Endodermal cell (in vitro differentiated cells): ENCODE measurements at places on chromosomes 5 and 9. TPM values are rescaled to one million over a fixed set of nuclear protein-coding genes. Genes with fewer than 3 reads are reported as not detected.

Gene CTNND2
- total RNA-seq, result 6.5 to 10.3 TPM (median 8.1 TPM) in 3 replicates

Gene LCN15
- 1.2 to 1.3 TPM (median 1.2 TPM) in 3 replicates for total RNA-seq

DNA sequence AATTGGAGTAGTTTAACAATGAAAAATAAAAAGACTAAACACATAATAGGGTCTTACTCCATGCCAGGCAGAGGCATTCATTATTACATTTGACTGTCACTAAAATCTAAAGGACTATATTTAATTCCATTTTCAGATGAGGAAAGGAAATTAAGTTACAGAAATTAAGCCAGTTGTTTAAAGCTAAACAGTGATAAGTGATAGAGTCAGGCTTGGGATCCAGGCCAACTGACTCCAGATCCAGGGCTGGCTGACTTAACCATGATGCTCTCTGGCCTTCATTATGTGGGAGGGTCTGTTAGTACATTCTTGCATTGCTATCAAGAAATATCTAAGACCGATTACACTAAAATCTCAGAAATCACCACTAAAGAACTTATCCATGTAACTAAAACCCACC, 107.2 kb downstream of the ARHGEF28 start:
- DNase-seq, result no peak

- DNase-seq, result no peak
Measured at GRCh38 chr9:105415662-105415980, 32.2 kb upstream of the FSD1L start.

- no peak for DNase-seq
Measured at GRCh38 chr5:153749960-153750359, 259.5 kb downstream of the GRIA1 start.

DNA sequence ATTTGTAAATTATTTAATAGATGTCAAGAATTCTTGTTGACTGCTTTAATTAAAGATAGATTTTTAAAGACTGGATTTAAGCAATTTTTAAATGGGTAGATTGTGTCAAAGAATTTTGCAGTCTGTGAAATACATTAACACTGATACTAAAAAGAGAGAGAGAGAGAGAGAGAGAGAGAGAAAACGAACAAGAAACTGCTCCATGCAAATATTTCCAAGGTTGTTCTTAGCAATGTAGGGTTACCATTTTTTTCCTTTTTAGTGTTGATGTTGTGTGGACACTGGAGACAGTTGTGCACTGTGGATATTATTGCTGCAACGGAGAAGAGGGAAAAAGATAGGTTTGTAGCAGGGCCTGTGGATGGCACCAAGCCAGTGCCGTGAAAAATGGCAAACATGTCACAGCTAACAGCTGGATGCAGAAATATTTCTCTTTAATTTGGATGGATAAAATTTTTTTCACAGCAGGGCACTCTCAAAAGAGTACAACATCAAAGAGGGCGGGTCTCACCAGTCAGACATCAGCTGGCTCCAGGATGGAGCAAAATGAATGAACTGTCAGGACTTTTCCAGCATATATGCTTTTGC, 58.2 kb downstream of the PRDM6 start:
- DNase-seq, result no peak

- no peak for DNase-seq
Measured at GRCh38 chr9:114317665-114318357, 5.1 kb upstream of the ORM1 start.

Gene SPATA6L
- 1.9 and 2.0 TPM in 2 replicates for total RNA-seq

DNA sequence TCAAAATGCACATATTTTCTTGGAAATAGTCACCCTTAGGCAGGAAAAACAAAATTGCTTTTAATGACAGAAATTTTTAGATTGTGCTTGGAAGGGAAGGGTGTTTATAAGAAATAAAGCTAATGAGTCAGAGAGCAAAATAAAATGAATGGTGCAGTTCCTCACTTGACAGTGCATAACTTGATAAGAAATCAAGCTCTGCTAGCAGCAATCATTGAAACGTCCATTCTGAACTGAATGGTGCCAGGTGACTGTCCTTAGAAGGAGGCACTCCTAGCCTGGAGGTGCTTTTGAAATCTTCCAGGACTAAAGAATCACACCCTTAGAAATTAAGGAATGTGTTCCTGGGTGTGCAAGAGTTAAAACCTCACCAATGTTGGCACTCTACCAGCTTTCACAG, 202.5 kb downstream of the EFNA5 start:
- DNase-seq, result no peak

Gene FAXDC2
- 5.2 and 6.2 TPM in 2 replicates for total RNA-seq

DNA sequence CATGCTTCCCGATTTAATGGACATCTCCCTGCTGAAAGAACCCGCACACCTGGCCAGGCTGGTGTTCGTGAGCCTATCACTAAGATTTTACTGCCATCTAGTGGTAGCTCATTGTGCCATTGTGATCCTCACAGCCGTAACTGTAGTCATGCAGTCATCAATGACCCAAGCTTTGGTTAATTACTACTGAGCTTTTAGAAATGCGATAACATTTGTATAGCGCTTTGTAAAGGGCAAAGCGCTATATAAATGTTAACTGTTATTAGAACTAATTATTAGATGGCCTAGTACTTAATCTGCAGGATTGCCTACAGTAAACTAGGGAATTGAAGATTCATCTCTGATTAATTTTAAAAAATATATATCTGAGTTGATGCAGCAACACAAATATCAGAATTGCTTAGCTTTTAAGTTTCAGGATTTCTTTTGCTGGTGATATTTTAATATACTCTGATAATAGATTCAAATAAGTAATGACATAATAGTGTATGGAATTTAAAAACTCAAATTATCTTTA, 90.2 kb downstream of the HACD4 start:
- DNase-seq, result peak; percentile 84

Gene TNFSF15
- total RNA-seq, result not detected in 3 replicates

DNA sequence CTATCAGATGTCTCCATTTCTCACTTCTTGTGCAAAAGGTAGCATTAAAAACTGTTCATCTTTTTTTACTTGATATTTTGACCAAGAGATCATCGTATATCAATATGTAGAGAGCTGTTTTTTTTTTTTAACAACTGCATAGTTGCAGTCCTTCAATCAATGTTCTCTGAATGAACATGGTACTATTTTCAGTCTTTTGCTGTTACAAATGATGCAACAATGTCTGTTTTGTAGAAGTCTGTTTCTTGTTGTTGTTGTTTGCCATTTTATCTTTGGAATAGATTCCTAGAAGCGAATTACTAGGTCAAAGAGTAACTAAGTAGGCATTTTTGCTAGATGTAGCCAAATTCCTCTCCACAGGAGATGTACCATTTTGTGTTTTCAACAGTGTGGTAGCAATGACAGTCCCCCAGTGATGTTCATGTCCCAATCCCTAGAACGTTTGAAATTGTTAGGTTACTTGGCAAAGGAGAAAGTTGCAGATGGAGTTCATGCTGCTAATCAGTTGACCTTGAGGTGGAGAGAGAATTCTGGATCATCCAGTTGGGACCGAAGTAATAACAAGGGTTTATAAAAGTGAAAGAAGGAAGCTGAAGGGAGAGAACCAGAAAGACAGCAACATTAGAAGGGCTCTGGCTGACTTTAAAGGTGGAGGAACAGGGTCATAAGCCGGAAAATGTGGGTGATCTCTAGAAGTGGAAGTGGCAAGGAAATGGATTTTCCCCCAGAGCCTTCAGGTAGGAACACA, 6.3 kb downstream of the MTREX start:
- DNase-seq, result no peak

- no peak for DNase-seq
Measured at GRCh38 chr5:62572918-62573514, 5.6 kb upstream of the LRRC70 start.

Gene OR1Q1
- not detected in 3 replicates for total RNA-seq

DNA sequence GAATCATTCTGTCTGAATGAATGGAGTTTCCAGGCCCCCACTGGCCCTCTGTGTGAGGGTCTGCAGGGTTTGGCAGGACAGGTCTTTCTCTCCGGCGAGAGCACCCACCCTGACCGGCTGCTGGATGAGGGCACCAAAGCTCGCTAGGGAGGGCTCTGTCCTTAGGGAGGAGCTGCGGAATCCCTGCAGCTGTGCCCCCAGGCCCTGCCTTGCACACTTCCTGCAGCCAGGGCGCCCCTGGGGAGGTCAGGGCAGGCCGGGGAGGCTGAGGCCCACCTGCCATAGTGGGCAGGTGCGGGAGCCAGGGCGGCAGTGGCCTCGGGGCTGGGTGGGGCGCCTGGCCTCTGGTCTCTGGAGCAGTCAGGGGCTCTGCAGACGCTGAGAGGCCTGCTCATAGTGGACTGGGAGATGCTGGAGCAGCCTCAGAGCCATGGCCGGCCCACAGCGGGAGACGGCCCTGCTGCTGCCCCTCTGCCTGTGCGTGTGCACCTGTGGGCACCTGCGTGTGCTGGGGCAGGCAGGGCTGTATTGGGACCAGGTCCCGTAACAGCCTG, 36.1 kb downstream of the EXOC3 start:
- no peak for DNase-seq

GRCh38 chr5:138575194-138576015, at the start of gene HSPA9:
HSPA9 (minus strand) TSS chr5:138575401; CDS start chr5:138575318, 83 bp downstream.
- DNase-seq, result peak; percentile 98

- no peak for DNase-seq
Measured at GRCh38 chr5:133828722-133829121, 139.7 kb downstream of the C5orf15 start.

DNA sequence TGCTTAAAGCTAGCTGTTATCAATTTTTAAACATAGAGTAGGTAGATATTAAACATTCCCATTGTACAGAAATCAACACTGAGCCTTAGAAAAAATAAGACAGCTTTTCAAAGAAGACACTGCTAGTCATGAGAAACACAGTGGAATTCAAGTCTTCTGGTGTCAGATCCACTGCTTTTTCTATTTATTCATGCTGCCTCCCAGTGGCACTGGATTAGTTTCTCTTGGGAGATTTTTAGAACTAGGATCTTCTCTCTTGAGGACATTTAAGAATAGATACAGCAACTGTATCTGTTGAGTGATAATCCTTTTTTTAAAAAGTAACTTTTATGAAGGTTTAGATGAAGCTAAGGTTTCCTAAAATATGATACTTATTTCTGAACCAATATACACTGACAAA, 1635.4 kb upstream of the C9orf72 start:
- no peak for DNase-seq

- DNase-seq, result no peak
Measured at GRCh38 chr5:66255714-66256113, 111.6 kb downstream of the SREK1 start.

Gene CER1
- 2,562 and 3,326 TPM in 2 replicates for total RNA-seq

GRCh38 chr5:131988601-131989000, 22.9 kb downstream of the ACSL6 start:
- DNase-seq, result no peak

- DNase-seq, result no peak
Measured at GRCh38 chr5:168537176-168537575, 8.1 kb downstream of the FBLL1 start.

DNA sequence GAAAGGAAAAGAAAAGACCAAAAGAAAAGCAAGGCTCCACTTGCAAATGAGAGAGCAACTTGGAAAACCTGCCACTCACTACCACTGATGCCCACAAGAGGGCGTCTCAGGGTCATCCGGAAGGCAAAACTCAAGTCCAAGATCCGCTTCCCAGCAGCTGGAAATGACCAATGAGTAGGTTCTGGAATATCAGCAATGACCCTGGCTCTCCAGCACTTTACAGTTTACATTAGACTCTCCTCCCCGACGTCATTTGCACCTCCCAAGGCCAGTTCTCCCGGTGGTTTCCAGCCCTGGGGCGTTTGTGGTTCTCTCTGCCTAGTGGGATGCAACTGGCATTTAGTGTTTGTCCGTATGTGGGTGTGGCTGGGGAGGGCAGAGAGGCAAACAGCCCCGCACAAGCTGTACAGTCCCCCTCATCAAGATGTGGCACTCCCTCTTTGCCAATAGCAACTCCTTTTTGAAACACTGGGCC, 193.8 kb upstream of the ZNF618 start:
- DNase-seq, result peak; percentile 95

Gene PCDHB9
- total RNA-seq, result 3.8 and 5.1 TPM in 2 replicates

DNA sequence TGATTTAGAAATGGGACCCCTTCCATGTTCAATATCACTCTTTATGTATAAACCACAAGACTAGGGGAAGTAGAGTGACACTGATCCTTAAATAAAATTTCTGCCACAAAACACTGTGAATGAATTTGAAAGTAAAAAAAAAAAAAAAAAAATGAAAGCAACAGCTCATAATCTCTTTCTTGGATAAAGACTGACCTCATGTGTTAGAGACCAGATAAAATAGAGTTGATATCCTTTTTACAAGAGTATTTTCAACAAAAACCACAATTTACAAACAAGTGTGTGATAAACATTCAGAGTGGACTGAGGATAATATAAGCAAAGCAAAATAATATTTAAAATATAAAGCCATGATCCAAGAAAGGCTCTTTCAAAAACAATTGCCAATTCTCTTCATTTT, 180.2 kb downstream of the FBXL17 start:
- DNase-seq, result no peak

Gene ARHGEF28
- total RNA-seq, result 0.28 to 1.2 TPM (median 1.1 TPM) in 3 replicates

- DNase-seq, result no peak
Measured at GRCh38 chr5:40678026-40678425, 1.7 kb upstream of the PTGER4 start.

Gene TGFBI
- total RNA-seq, result 4.3 to 8.4 TPM (median 4.9 TPM) in 3 replicates

DNA sequence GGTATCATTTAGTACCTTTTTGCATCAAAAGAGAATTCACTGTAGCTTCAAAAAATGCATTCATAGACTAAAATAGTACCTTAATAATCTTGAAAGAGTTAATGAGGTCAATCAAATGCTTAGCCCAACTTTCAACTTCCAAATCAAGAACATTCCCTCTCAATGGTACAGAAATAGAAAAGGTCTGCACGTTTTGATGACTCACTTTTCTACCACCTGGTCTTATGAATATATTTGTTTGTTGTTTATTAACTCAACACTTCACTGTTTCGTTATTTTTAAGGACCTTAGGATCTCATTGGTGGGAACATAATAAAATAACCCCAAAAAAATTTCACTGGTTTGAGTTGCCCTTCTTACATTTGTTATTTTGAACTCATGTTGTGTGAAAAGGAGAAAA, 229.5 kb downstream of the MEF2C start:
- DNase-seq, result no peak

- peak; percentile 75 for DNase-seq
Measured at GRCh38 chr9:124018730-124019697, 7.4 kb downstream of the LHX2 start.

Gene RNF183
- 0.48 TPM in 1 of 2 replicates, not detected in the other for total RNA-seq

Gene SPINK13
- not detected in 2 replicates for total RNA-seq

DNA sequence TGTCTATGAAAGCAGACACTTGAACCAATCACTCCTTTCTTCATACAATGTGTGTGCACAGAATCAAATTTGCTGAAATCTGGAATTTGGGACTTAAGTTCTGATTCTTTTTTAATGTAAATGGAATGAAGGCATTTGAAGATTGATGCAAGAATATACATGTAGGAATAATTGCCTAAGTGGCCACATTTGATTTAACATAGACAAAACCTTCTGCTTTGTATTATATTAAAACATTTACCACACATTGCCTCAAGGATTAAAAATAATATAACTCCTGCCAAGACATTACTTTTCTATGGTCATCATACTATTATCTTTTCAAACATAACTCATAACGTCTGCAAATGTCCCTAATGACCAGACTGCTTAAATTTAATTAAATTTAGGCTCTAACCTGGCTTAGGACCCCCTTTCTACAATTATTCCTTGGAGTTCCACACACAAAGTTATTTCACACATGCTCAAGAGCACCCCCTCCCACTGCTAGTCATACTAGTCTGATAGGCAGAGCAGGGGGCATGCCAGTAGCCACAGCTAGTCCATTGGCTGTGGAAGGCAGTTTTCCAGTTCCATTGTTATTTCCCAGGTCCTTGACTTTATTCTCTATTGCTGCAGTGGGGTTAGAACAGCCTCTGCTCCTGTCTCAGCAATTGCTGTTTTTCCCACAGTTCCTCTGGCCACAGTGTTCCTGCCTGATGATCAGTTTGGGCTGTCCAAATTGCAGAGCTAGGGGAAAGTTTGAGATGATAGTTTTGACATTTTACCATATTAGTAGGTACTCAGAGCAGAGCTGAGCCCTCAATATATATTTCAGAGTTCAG, 360.6 kb upstream of the GRAMD2B start:
- no peak for DNase-seq

Gene GRM6
- total RNA-seq, result not detected in 2 replicates

Gene TNC
- 67.5 to 73.3 TPM (median 71.5 TPM) in 3 replicates for total RNA-seq
